ENCODE measurements at places on chromosomes 5 and 9.

DNA sequence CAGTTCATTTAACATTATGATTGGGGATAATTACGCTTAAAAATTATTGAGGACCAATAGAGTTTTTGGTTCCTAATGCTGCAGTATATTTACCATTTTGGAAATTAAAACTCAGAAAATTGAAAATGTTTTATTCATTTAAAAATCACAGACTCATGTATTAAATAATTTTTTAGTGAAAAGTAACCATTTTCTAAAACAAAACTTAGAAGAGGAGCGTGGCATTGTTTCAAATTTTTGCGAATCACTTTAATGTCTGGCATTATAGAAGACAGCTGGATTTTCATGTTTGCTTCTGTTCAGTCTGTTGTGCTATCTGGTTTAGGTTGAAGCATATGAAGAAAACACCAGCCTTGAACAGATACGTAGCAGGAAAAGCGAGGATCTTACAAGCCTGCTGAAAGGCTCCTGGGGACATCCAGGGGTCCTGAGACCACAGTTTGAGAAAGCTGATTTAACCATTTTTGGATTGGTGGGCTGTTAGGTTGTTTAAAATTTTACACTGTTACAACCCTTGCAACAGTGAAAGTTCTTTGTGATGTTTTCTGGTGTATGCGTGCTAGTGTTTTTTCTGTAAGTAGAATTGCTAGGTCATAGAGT is 1.6 kb downstream of the ZFYVE16 start:
- DNase-seq = no peak

DNA sequence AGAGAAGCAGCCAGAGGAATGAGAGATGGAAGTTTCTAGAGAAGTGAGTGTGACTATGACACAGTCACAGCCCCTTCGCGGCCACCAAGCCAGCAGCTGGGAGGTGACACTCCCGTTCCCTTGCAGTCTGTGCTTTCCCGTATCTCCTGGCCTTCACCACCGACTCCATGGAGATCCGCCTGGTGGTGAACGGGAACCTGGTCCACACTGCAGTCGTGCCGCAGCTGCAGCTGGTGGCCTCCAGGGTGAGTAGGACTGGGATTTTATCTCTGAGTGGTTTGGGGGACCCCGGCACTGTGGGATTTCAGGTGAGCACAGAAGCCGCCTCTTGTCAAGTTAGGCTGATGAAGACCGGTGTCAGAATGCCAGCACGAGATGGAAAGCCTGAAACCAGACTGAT is 12.1 kb upstream of the SLC2A8 start:
- DNase-seq = no peak

- DNase-seq = no peak
These were observed 94.9 kb downstream of the PCDH1 start for GRCh38 chr5:141783005-141783946.

GRCh38 chr9:96556701-96557461 is 62.8 kb downstream of the CDC14B start:
- no peak for DNase-seq

GRCh38 chr5:27472000-27472763 is 433.8 kb upstream of the CDH9 start:
- no peak for DNase-seq

DNA sequence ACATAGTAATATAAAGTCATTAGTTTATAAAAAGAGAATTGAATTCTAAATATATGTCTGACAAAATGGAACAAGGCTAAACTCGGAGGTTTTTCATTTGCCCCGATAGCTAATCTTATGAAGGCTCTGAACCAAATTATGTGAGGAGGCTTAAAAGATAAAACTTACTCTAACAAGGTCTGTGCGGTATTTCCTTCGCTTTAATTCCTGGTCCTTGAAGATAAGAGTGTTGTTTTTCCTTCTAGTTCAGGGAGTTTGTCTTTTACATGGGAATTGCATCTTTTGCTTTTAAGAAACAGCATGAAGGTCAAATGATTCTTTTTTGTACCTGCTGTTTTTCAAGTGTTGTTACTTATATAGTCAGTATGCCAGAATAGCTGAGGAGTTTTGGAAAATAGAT is 68.2 kb downstream of the UBE2QL1 start:
- no peak for DNase-seq

DNA sequence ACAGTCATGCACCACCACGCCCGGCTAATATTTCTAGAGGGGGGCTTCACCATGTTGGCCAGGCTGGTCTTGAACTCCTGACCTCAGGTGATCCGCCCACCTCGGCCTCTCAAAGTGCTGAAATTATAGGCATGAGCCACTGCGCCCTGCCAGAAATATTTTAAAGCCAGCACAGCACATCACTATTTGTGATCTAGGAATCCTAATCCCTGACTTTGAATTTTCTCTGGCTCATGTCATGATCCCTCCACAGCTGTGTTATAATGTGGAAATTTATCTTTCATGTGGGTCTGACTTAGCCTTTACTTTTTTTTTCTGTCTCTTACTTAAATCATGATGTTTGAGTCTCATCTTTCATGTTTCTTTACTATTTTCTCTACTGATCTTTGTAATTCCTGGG is 18.7 kb upstream of the ITGA1 start:
- no peak for DNase-seq

DNA sequence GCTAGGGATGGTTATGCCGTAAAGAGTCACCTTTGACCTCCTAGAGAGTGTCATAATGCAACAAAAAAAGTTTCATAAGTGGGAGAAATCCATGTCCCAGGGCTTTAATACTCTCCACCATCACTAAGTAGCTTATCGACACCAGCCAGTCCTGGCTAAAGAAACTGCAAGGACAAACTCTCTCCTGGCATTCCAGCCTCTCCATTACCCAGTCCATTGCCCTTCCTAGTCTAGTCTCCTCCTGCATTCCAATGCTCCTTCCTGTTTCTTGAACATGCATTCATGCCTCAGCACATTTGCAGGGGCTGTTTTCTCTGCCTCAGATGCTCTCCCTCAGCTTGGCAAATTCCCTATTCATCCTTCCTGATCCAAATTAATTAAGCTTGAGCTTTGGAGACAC is 364.1 kb downstream of the BRINP1 start:
- no peak for DNase-seq

GRCh38 chr9:123053046-123053445 is 19.6 kb downstream of the GPR21 start:
- DNase-seq = no peak

- peak; percentile 42 for DNase-seq
These were observed at the start of gene CDKN2B for GRCh38 chr9:22008717-22009505. Gene CDKN2B (minus strand): TSS chr9:22009305. CDS start chr9:22008953, 352 bp downstream.

GRCh38 chr5:96483878-96484277 is 50.8 kb upstream of the PCSK1 start:
- DNase-seq = no peak

- no peak for DNase-seq
These were observed 79.3 kb downstream of the TMC1 start for GRCh38 chr9:72600671-72601070.

DNA sequence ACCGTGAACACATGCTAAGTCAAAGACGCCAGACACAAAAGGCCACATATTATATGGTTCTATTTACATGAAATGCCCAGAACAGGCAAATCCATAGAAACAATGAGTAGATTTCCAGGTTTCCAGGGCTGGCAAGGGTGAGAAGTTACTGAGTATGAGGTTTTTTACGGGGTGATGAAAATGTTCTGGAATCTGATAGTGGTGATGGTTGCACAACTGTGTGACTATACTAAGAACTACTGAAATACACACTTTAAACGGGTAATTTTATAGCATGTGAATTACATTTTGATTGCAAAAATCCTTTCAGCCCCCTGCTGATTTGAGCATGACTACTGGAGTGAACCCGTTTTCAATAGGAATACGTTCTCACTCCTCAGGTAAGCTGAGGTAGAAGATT is 46.7 kb upstream of the TBC1D9B start:
- no peak for DNase-seq

DNA sequence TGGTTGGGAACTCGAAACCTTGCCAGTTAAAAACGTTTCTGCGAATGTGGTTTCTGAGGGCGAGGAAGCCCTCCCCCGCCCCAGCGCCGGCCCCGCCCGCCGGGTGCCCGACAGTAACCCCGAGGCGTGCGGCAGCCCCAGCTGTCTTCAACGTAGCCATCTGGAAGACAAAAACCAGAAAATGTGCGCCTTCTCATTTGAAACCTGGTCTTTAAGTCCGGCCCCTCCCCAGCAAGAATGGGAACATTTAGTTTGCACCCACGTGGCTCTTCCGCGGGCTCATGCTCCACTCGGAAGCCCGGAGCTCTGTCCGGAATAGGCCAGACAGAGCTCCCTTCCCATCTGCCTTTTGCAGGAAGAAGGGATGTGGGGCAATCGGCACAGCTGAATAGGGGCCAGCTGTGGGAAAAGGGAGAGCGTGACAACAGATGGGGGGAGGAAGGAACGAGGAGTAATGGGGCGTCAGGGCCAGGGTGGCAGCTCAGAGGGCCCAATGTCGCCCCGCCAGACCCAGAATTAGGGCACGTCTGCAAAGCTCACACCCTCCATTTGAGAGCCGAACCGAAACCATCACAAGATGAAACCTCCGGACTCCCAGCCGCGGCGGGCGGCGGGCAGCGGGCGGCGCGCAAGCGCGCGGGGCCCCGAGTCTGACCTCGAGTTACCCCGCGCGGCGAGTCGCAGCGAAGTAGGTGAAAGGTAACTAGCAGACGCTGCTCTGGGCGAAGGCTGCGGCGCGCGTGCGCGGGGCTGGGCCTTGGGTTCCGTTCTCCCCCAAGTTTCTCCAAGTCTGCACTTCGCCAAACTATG is 63.4 kb upstream of the ABCA1 start:
- peak; percentile 85 for DNase-seq

GRCh38 chr5:151126199-151126645 is 31.4 kb downstream of the ANXA6 start:
- peak; percentile 21 for DNase-seq

GRCh38 chr9:81074221-81074620 is 615.1 kb downstream of the TLE1 start:
- DNase-seq = no peak

DNA sequence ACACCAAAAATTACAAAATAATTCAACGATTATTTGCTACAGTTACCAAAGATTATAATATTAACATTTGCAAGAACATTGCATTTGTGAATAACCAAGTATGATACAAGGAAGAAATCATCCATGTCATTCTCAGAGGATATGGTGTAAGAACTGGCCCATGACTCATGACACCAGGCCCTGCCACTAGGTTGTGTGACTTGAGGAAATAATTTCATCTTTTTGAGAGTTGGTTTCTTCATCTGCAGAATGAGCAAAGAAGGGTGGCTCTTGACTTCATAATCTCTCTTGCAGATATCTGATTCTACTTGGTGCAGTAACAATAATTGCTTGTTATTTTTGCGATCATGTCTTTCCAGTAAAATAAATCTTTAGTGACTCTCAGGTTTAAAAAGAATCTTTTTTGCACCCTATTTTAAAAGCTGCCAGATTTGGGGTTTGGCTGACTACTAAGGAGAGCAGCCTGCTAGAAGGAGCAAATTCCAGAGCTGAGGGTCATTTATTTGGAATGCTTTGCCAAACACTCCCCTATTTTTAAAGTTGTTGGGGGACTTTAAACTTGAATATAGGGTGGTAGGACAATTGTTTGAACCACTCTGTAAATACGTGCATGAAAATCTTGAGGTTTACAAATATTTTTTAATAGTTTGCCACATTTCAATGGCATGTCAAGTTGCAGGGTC is 23.5 kb downstream of the ITGA1 start:
- no peak for DNase-seq

- no peak for DNase-seq
These were observed 693.1 kb upstream of the DMAC1 start for GRCh38 chr9:8492679-8493078.

GRCh38 chr5:39302472-39302871 is 61.8 kb downstream of the C9 start:
- no peak for DNase-seq

- DNase-seq = no peak
These were observed 150.9 kb downstream of the OSTF1 start for GRCh38 chr9:75239176-75239575.

DNA sequence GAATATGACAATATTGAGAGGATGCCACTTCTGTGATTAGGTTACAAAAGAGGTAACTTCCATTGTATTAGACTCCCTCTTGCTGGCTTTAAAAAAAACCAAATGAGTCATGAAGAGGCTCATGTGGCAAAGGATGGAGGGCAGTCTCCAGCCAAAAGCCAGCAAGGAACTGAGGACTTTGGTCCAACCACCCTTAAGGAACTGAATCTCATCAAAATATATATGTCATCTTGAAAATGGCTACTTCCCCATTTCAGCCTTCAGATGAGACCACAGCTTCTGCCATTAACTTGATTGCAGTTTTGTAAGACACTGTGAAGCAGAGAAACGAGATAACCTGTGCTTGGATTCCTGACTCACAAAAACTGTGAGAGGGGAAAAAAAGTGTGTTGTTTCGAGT is 15.5 kb upstream of the TRIM32 start:
- DNase-seq = no peak

- DNase-seq = no peak
These were observed 667.2 kb upstream of the ZNF608 start for GRCh38 chr5:125413496-125414274.

DNA sequence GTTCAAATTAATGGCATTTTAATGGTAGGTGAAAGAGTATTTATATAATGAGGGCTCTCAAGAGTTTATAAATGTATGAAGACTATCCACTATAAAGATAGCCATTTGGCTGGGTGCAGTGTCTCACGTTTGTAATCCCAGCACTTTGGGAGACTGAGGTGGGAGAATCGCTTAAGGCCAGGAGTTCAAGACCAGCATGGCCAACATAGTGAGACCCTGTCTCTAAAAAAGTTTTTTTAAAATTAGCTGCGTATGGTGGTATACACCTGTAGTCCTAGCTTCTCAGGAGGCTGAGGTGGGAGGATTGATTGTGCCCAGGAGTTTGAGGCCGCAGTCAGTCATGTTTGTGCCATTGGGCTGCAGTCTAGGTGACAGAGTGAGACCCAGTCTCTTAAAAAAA is 61.6 kb downstream of the ERBIN start:
- no peak for DNase-seq

DNA sequence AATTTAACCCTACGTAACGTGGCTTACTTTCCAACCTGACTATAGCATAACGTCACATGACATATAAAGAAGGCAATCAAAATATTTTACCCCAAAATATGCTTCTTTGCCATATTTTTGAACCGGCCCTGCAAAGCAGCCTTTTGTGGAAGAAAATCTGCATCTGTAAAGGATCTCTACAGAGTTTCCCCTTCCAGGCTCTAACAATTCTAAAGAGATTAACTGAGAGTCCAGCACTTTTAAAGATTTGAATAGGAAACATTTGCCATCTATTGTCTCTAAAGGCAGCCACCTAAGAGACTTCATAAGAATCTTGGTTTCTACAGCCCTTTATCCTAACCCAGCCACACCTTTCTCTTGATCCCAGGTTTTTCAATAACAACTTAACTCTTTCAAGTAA is 22.7 kb downstream of the AP3B1 start:
- no peak for DNase-seq

DNA sequence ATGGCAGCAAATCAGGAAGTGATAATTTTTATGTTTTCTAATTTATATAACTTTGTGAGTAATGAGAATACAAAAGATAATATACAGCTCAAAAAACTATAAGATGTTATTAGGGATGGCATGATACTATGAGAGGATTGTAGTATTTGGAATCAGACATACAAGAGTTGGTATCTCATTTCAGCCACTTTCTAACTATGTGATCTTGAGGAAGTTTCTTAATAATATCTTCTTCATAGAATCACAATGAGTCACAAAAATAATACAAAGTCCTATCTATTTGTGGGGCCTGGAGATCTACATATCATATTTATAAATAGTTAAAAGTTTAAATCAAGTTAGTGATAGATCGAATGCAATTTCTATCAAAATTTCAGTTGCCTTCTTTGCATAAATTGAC is 23.7 kb upstream of the TMED7 start:
- no peak for DNase-seq

GRCh38 chr9:98142182-98142907 is 23.3 kb upstream of the TRIM14 start:
- no peak for DNase-seq

All from activated gamma-delta T cell (primary cell).